Right ventricle myocardium superior (tissue), 1 donor: ENCODE measurements at places on chromosomes 3 and 15. TPM values are rescaled to one million over a fixed set of nuclear protein-coding genes. Genes with fewer than 3 reads are reported as not detected.
A peak's percentile ranks its signal among the peaks of the same experiment; 100 is the strongest.

Gene SERPINI1
- 5.6 TPM for total RNA-seq

- DNase-seq: no peak
Measured at GRCh38 chr3:133381346-133382109, 18.3 kb upstream of the BFSP2 start.

- no peak for DNase-seq
Measured at GRCh38 chr3:192675958-192676649, 51.2 kb downstream of the FGF12 start.

DNA sequence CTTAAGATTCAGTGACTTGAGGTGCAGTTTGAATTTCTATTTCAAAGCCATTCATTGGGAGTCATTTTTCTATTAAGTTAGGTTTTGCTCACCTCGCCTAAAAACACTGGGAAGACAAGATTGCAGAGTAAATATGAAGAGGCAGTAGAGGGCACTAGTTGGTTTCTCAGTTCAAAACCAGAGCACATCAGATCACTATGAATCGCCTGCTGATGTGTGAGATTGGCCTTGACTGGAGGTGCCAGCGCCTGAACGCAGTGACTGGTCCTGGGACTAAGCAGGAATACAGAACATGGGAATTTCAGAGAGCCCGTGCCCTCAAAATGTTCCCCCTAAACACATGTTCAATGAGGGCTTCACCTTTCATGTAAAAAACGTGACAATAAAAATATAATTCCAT lies 229.0 kb downstream of the ITPR1 start:
- peak; percentile 63 for DNase-seq

DNA sequence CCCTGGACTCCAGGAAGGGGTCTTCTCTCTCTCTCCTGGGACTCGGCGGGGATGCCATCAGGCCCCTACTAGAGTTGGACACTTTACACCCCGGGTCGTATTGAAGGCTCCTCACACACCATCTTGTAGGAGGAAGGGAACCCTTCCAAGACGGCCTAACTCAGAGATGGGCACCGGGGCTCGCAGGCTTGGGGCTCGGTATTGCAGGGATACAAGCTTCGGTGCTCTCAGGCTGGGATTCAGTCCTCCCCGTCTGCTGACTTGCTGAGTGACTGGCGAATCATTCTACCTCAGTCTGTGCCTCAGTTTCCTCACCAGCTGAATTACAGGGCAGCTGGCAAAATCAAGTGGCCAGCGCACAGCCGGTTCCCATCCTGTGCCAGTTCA lies 419 bp upstream of the CALML4 start:
- DNase-seq: no peak

DNA sequence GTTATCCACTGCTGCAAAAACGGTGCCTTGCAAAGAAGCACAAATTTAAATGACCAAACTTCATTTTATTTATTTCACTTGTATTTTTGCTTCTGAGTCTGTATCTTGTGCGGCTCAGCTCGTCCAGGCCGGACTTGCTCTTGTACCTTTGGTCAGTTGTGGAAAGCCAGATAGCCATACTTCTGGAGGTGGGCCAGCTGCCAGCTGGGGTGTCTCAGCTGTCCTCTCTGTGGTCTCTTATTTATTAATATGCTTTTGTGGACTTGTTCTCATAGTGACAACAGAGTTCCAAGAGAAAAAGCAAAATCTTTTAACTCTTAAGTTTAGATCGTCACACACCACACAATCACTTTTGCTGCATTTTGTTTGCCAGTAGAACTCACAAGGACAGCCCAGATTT lies 87.7 kb downstream of the IL1RAP start:
- no peak for DNase-seq

DNA sequence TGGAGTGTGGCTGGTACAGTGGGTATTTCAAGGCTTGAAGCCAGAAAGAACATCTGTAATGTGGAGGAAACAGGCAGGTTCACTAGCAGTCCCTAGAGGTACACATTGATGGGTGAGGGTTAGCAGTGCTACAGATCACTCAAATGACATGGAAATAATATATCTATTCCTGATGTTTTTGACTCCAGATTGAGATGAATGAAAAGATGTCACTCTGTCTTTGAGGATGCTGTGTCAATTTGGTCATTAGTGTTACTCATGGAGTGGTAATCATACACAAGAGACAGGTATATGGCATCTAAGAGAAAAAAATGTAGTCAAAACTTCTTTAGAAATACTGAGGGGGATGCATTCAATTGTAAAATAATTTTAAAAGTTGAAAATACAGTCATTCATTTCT lies 135.1 kb downstream of the ZIC1 start:
- no peak for DNase-seq

GRCh38 chr3:38968891-38969290 lies 82.9 kb downstream of the SCN11A start:
- no peak for DNase-seq

GRCh38 chr3:178352326-178353005 lies 183.8 kb upstream of the KCNMB2 start:
- DNase-seq: no peak
